ENCODE measurements at places on chromosomes 11 and 22. TPM values are rescaled to one million over a fixed set of nuclear protein-coding genes. Genes with fewer than 3 reads are reported as not detected.

DNA sequence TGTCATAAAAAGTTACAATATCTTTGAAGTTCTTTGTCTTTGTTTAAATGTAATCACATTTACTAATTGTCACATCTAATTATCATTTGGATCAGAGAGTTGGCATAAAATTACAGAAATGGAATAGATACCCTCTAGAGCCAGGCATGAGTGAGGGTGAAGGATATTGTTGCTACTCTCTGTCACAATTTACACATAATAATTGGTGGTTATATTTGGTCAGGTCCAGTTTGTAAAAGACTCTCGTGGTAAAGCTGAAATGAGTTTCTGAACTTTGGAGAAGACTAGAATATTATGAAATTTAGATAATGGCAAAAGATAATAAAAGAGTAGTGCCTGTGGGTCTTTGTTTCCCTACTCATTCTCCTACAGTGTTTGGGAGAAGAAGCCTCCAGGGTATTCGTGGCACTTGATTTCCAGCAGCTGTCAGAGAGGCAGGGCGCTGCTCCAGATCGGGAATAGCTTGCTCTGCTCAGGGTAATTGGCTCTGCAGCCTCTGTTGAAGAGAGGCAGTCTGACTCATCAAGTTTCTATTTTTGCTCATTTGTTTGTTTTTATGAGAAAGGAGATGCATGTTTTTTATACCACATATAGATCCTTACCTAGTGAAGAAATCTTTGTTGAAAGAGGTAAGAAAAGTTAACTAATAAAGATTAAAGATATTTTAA, 349.9 kb downstream of the CNTN5 start:
- H3K27me3 ChIP-seq = no peaks in the 10 kb centered on the region
- no peak overlapping the region for H3K27ac ChIP-seq
- H3K4me1 ChIP-seq = no peaks in the 10 kb centered on the region
- no peaks in the 10 kb centered on the region for H3K36me3 ChIP-seq
- peak; percentile 55 for DNase-seq
- no peak overlapping the region for H3K4me3 ChIP-seq

Gene FAM181B
- 0.64 TPM for total RNA-seq

DNA sequence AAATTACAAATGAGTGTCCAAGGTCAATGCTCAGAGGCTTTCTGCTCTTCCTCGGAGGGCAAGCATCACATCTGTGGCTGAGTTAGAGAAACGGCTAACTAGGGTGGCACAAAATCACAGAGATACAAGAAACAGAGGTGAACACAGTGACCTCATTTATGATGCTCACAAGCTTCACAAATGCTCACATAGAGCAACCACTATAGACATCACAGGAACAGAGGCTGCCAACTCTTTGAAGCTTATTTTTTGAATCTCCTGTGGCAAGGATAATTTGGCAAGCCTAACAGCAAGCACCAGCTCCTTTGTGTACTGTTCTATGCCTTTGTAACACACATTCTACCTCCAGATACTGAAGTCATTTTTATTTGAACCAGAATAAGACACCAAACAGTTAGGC, 416.5 kb upstream of the DDI1 start:
- no peak overlapping the region for H3K27ac ChIP-seq
- no peak for DNase-seq
- H3K36me3 ChIP-seq = no peaks in the 10 kb centered on the region
- H3K4me1 ChIP-seq = no peaks in the 10 kb centered on the region
- H3K4me3 ChIP-seq = no peak overlapping the region
- H3K27me3 ChIP-seq = no peaks in the 10 kb centered on the region

Gene HEPHL1
- 0.07 TPM for total RNA-seq

Gene KCNA4
- 1.6 TPM for total RNA-seq

DNA sequence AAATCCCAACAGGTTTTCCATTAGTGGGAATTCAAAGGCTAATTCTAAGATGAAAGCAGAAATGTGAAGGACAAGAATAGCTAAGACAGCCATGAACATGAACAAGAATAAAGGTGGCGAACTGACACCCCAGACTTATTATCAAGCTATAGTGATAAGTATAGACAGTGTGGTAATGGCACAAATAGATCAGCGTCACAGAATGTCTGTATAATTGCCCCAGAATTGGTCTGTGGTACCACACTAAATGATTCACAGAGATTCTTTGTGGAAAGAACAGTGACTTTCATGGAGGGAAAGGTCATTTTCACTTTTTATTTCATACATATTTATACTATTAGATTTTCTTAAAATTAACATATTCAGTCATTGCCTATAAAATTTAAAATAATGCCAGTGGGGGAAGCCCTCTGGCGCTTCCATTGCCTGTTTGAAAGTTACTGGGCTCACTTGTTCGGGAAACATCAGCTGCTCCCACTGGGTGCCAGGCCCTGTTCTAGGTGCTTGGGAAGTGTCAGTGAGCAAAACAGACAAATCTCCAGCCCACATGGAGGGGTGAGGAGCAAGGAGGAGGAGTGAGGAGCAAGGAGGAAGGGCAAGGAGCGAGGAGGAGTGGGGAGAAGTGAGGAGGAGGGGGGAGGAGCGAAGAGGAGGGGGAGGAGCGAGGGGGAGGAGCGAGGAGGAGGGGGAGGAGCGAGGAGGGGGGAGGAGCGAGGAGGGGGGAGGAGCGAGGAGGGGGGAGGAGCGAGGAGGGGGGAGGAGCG, 11.3 kb upstream of the NLRP6 start:
- no peak for DNase-seq
- H3K4me1 ChIP-seq = peaks cover 7% of the 10 kb centered on the region
- H3K36me3 ChIP-seq = no peaks in the 10 kb centered on the region
- H3K4me3 ChIP-seq = no peak overlapping the region
- H3K27me3 ChIP-seq = no peaks in the 10 kb centered on the region

GRCh38 chr11:119529063-119529845, 106.3 kb upstream of the THY1 start:
- peaks cover 3% of the 10 kb centered on the region for H3K27me3 ChIP-seq
- H3K27ac ChIP-seq = no peak overlapping the region
- no peak for DNase-seq
- no peak overlapping the region for H3K4me3 ChIP-seq
- no peaks in the 10 kb centered on the region for H3K36me3 ChIP-seq
- peaks cover 9% of the 10 kb centered on the region for H3K4me1 ChIP-seq

Gene MICAL3
- total RNA-seq = 22.7 TPM

GRCh38 chr11:128691802-128692752, 1.8 kb upstream of the FLI1 start:
- peaks cover 96% of the 10 kb centered on the region for H3K27me3 ChIP-seq
- no peak for DNase-seq
- H3K4me3 ChIP-seq = no peak overlapping the region

Gene SESN3
- 107 TPM for total RNA-seq

Gene PLAAT5
- total RNA-seq = 0.92 TPM

Gene OR5B17
- not detected for total RNA-seq

GRCh38 chr11:68954836-68955606, 25.8 kb downstream of the MRGPRD start:
- no peaks in the 10 kb centered on the region for H3K27me3 ChIP-seq
- H3K4me3 ChIP-seq = no peak overlapping the region
- no peaks in the 10 kb centered on the region for H3K4me1 ChIP-seq
- H3K36me3 ChIP-seq = no peaks in the 10 kb centered on the region
- DNase-seq = peak; percentile 36

DNA sequence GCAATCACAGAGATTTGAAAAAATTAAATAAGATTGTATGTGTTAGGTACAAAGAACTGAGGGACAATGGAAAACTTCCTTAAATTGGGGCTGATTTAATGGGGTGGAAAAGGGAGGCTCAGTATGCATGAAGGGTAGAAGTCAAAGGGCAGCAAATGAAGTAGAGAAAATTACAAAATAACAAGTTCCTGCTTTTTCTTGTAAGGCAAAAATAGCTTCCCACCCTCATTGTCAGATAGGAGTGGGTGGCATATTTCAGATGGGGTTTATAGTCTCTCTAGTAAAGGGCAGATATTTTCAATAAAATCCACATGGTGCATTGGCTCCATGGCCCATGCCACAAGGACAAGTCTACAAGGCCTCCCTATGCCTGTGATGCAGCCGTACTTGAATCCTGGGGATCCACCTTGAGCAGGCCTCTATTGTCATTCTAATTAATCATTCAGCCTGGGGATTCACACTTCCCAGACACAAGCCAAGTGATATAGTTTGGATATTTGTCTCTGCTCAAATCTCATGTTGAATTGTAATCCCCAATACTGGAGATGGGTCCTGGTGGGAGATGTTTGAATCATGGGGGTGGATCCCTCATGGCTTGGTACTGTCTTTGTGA, 36.7 kb upstream of the SESN3 start:
- no peak for DNase-seq
- no peaks in the 10 kb centered on the region for H3K27me3 ChIP-seq
- H3K4me3 ChIP-seq = no peak overlapping the region
- no peak overlapping the region for H3K27ac ChIP-seq
- H3K36me3 ChIP-seq = no peaks in the 10 kb centered on the region

Gene ADM
- 74.1 TPM for total RNA-seq

Gene SYT12
- 0.08 TPM for total RNA-seq

Gene PNPLA5
- total RNA-seq = 0.57 TPM

GRCh38 chr22:22558972-22559603, at the start of gene PRAME:
PRAME (minus strand) TSS chr22:22559265; CDS start chr22:22556832, 2,433 bp downstream.
- H3K36me3 ChIP-seq = no peaks in the 10 kb centered on the region
- no peak within 1 kb of the TSS for H3K27ac ChIP-seq
- DNase-seq = peak; percentile 59
- no peak within 1 kb of the TSS for H3K4me3 ChIP-seq
- H3K27me3 ChIP-seq = no peaks in the 10 kb centered on the region

DNA sequence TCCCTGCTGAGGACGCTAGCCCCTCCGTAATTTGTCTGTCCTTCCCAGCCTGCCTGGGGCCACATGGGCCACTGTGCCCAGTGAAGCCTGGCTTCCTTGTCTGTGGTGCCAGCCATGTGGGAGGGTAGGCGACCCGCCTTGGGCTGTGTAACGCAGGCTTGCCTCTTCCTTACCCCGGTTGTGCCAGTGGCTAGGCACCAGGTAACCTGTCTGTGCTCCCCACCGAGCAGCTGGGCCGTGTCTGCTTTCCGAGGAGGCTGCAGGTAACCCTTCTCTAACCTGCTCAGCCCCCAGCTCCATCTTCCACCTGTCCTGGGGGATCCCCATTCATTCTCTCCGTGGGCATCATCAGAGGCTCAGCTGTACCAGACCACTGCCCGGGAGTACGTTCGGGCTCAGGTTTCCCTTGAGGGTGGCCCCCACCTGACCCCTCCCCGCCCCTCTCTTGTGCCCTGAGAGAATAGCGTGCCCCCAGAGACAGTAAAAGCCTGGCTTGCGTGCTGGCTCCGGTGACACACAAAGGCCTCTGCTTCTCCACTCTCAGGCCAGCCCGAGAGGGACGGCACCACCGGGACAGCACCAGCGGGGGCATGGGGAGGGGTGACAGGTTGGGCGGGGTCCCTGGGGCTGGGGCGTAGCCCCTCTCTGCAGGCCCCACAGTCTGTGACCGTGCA, 79.1 kb downstream of the CDKN1C start:
- no peak overlapping the region for H3K4me3 ChIP-seq
- no peaks in the 10 kb centered on the region for H3K27me3 ChIP-seq
- no peaks in the 10 kb centered on the region for H3K36me3 ChIP-seq
- H3K4me1 ChIP-seq = peaks cover 49% of the 10 kb centered on the region
- no peak for DNase-seq

- H3K27me3 ChIP-seq = peaks cover 8% of the 10 kb centered on the region
- H3K4me3 ChIP-seq = no peak overlapping the region
- H3K4me1 ChIP-seq = peaks cover 5% of the 10 kb centered on the region
- DNase-seq = peak; percentile 2
Measured at GRCh38 chr11:45926536-45927331, 4.3 kb downstream of the LARGE2 start.

GRCh38 chr11:132528181-132528580, 1004.1 kb downstream of the OPCML start:
- H3K27ac ChIP-seq = no peak overlapping the region
- no peaks in the 10 kb centered on the region for H3K36me3 ChIP-seq
- H3K4me3 ChIP-seq = no peak overlapping the region
- H3K4me1 ChIP-seq = no peaks in the 10 kb centered on the region
- DNase-seq = no peak

DNA sequence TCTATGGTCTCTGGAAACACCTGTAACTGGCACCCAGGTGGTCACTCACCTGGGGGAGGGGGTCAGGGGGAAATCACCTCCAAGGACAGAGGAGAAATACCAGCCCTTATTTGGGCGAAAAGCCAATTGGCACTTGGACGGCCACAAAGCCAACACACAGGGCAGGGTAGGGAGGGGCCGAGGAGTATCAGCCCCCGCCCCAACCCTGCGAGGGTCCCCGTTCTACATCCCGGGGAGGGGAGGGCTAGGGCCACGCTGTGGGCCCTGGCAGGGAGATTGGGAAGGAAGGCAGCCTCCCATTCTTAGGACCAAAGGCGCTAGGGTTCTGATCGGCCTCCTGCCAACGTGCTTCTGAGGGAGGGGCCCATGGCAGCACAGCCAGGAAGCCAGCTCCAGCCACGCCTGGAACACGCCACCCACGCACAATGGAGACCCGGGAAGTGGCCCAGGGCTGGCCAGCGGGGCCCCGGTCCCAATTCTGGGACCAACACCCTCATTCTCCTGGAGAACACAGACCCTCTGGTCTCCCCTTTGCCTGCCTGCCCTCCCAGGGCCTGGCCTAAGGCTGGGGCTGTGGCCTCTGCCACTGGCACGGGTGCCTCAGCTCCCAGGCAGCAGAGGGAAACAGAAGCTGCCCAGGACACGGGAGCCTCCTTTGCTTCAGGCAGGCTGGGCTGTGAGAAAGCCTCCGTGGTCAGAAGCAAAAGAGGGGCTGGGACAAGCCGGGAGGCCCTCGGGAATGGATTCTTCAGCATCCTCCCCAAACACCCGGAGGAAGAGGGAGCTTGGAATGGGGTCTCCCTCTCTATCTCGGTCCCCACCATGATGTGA, 7.4 kb downstream of the CBX6 start:
- H3K36me3 ChIP-seq = no peaks in the 10 kb centered on the region
- no peaks in the 10 kb centered on the region for H3K27me3 ChIP-seq
- peaks cover 3% of the 10 kb centered on the region for H3K4me1 ChIP-seq
- H3K4me3 ChIP-seq = no peak overlapping the region

Gene POU2AF1
- 0.08 TPM for total RNA-seq

GRCh38 chr22:26851125-26851524, 193.7 kb downstream of the MIAT start:
- no peak overlapping the region for H3K27ac ChIP-seq
- peaks cover 31% of the 10 kb centered on the region for H3K27me3 ChIP-seq
- no peak overlapping the region for H3K4me3 ChIP-seq
- H3K36me3 ChIP-seq = no peaks in the 10 kb centered on the region
- DNase-seq = no peak

DNA sequence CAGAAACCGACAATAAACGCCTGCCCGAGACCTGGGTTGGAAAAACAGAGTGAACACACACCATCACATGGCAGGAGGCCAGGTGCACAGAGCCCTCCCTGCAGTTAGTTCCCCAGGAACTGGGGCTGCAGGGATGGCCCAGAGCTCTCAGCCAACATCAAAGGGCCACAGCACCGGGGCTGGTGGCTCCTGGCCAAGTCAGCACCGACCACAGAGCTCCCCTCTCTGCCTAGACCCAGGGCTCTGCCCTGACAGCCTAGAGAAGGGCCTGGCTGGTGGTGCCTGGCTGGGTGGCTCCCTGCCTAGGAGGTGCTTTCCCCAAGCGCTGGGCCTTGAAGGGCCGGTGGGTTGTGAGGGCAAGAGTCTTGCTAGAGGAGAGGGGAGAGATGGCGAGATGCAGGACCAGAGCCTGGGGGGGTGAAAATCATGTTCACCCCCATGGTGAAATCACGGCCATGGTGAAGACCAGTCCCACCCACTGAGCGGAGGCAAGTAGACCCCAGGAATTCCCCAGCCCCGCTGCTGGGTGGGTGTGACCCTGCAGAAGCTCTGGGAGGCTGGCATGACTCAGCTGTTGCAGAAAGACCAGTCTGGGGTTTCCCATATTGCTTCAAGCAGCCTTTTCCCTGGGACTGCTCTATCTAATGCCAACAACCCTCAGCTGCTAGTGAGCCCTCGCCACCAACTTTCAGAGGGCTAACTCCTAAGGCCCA, 7.2 kb upstream of the BID start:
- H3K27me3 ChIP-seq = no peaks in the 10 kb centered on the region
- DNase-seq = peak; percentile 71
- H3K4me3 ChIP-seq = no peak overlapping the region
- no peak overlapping the region for H3K27ac ChIP-seq
